Astrocyte (in vitro differentiated cells and primary cell): ENCODE measurements at places on chromosomes 12 and 14.

DNA sequence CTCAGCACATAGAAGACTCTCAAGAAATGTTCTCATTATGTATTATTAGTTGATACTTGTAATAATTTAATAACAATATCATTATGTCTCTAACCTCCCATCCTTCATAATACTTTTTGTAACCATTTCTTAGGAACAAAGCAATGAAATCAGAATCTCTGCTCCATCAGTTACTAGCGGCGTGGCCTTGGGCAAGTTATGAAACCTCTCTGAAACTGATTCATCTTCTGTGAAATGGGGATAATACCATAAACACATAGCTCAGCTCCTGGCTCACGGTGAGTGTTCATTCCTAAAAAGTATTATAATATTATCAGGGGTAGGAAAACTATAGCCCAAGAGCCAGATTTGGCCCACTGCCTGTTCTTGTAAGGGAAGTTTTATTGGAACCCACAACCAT, 11.4 kb upstream of the CMKLR1 start:
- DNase-seq = no peak

DNA sequence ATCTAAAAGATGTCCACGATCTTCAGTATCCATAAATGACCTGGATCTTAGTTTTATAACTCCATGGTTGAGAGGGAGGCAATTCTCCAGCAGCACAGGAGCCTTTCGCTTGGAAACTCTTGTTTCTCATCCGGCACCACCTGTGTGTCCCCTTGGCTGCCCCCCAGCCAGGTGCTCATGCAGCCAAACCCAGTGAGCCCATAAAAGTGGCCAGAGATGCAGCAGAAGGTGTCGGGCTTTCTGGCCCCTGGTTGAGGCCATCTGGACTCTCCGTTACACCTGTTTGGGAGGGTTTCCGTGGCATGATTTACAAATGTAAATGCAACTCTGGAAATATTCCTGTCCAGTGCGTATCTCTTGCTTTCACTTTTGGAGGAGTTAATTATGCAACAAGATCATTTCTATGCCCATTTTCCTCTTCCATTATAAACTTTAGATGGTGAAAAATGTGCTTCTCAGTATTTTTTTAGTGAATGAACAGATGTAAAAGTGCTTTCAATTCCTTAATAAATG, 291.1 kb downstream of the DIO2 start:
- DNase-seq = no peak

DNA sequence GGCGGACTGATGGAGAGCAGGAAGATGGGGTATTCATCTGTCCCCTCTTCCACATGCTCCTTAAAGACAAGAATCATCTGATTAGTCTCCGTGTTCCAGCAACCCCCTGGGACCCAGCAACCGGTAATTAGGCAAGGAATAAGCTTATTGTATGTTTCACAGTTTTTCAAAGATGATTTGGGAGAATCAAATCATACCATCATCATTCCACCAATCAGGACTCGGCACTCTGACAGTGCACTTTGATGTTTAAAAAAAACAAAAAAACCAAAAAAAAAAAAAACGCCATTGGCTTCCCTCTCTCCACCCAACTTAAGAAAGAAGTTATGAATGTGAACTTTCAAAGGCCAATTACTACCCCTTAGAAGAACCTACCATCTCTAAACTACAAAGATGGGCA, 1.3 kb upstream of the DYNC1H1 start:
- no peak for DNase-seq

DNA sequence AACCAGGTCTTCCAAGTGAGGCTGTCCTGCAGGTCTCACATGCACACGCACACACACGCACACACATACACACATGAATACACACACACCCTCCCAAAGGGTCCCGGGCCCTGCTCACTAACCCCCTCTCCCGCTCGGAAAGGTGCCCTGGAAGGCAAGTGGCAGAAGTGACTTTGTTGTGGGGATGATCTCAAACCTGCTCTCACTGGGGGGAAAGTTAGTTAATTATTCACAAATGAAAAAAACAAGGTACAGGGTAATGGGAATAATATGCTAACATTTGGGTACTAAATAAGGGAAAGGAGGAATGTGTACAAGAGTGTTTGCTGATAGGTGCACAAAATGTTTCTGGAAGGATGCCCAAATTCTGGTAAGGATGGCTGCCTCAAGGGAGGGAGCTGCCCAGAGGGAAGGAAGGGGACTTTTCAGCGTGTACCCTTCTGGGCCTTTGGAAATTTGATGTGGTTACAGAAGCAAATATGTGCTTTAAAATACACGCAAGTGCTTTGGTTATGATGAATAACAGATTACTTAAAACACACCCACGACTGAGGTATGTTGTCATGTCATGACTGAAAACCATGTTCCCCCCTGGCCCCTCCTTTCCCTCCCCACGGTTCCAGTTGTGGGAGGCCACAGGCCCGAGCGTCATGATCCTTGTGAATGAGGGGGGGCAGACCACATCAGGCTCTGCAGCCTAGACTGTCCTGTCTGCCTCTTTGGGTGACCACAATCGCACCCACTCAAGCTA, 43.3 kb upstream of the PLEKHG6 start:
- peak; percentile 71 for DNase-seq

DNA sequence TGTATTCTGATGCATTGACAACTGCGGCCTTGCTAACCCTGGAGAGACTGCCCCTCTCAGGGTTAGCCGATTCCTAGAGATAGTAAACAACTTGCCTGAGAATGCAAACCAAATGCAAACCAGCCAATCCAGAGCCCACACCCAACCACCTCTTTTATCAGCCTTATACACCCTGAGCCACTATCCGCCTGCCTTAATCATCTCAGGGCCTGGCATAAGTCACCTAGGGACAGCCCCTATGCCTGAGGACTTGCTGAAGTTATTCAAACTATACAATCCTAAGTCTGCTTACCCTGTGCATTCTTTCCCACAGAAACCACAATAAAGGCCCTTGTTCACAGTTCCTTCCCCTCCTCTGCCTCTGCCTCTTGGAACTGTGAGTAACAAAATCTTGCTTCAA, 177.2 kb downstream of the KCNA5 start:
- DNase-seq = peak; percentile 22

- DNase-seq = no peak
Observed at GRCh38 chr12:109777544-109777943, 55.7 kb downstream of the TRPV4 start.

- DNase-seq = no peak
Observed at GRCh38 chr12:67420506-67420905, 151.3 kb downstream of the CAND1 start.

DNA sequence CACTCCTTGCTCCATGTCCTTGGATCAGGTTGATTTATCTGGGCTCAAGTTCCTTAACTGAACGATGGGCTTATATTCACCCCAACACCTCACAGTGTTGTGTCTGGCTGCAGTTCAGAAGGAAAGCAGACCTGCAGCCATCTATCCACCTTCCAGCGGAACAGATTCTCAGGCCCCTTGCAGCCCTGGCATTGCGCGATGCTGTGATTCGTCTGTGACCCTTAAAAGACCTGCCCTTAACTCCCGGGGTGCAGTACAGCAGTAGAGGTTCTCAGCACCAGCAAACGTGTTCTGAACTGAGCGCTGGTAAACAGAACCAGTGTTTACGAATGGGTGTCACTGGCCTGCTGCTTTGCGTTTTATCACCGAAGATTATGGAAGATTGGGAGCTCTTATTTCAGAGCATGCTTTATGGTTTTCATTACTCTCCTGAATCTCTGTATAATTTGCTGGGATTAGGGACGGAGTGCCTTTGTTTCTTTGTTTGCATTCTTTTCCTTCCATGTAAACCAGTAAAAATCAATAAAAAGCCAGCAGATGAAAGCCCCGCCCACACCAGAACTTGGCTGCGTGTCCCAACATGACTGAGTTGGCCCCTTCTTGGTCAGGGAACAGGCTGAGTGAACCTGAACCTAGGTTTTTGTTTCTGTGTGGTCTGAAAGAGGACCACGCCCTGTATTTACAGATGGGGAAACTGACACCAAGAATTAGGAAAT, 286.7 kb upstream of the CRY1 start:
- DNase-seq = peak; percentile 26

GRCh38 chr12:54595471-54595870, 7.0 kb upstream of the PPP1R1A start:
- no peak for DNase-seq

DNA sequence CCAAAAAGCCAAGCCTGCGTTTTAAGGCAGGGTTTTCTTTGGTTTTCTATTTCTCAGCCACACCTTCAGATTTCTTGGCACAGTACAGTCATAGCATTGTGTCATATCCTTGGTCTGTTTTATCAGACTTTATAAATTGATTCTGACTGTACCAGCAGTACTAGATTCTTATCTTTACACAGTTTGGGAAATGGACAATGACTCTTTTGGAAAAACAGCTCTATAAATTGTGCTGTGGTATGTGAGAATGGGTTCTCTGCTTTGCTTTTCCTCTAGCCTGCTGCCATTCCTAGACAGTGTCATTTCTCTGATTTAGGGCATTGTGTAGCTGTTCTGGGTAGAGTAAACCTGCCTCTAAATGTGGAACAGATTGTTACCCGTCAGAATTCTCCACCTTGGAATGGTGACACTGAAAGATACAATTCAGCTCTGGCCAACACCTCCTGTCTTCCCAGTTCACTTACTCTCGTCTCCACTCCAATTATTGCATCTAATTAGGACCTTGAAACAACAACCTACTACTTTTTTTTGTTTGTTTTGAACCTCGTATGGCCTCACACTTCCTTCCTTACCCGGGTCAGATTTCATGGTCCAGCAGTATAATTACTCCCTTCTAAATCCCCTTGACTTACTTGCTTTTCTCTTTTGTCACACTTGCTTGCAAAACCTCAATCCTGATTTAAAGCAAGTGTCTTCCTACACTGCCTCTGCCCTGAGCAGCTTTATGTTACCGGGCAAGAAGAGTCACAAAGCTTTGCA, 226.3 kb downstream of the ERC1 start:
- DNase-seq = peak; percentile 91

- no peak for DNase-seq
Observed at GRCh38 chr12:94094700-94095099, 53.7 kb upstream of the PLXNC1 start.

- no peak for DNase-seq
Observed at GRCh38 chr12:40314927-40315326, 90.1 kb downstream of the LRRK2 start.

DNA sequence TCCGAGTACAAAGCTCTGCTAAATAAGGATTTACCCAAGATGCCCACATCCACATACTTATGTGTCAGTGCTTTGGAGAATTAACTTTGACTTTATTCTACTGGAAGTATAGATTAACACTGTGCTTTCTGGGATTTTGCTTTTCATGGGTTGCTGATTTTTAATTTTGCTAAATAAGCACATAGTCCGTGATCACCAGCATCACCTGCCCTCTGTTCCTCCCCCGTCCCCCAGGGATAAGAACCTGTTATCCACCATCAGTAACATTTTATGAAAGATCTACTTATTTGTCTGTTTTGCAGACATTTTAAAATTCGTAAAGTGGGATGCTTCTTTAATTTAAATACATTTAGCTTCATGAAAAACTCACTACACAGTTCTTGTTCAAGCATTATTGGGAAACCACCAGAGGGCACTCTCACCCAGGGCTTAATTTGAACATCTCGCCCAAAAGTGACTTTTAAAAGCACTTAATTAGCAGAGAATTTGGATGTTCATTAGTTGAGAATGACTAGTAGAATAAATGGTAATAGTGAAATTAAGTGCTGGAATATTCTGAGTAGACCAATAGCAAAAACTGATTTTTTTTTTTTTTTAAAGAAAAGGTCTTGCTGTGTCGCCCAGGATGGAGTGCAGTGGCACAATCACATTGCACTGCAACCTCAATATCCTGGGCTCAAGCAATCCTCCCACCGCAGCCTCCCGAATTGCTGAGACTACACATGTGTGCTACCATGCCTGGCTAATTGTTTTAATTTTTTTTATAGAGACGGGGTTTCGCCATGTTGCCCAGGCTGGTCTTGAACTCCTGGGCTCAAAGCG, 35.7 kb downstream of the MRPL42 start:
- DNase-seq = peak; percentile 9

DNA sequence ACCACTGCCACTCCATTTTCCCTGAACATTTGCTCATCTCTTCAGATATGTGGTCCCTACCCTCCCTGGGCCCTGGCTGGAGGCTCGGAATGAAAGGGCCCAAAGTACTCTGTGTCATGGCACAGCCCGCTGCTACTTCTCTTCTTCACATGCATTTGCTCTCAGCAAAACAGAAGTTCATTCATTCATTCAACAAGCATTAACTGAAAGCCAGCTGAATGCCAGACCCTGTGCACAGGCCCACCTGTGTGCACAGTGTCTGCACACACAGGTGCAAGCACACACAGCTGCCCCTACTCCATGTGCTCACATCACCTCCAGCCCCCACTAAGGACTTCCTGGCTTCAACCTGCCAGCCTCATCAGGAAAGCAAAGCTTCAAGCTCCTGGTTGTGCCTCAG, 7.8 kb downstream of the WNT1 start:
- DNase-seq = no peak

GRCh38 chr12:8692573-8692972, 5.2 kb upstream of the RIMKLB start:
- peak; percentile 63 for DNase-seq

DNA sequence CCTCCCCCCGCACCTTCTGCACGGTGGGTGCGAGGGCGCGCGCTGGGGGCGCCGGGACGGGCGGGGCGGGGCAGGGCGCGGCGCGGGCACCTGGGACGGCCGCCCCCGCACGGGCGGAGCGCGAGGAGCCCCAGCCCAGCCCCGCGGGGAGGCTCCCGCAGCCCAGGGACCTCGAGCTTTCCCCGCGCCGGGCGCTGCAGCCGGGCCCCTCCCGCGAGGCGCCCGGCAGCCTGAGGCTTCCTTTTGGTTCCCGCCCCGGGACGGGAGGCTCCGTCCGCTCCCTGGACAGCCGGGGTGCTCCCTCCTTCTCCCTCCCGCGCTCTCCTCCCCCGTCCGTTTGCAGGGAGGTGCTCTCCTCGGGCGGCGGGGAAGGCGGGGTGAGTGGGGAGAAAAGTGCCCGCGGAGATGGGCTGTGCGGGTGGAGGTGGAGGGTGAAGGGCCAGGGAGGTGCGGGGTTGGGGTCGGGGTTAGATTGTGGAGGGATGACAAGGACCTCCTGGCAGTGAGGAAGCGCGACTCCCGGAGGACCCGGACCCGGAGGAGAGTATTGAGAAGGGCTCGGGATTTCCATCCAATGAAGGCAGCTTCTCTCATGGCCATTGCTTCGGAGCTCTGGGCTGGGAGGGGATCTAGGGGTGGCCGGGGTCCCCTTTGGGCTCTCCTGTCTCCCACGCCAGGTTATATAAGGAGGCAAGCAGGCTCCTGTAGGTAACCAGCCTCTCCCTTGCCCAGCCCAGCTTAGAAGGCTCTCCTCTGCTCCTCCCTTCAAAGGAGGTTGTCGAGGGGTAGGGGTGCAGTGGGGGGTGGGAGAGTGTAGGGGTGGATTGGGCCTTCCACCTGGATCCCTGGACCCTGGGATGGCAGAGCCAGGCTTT, 645 bp downstream of the JDP2 start:
- DNase-seq = no peak

- peak; percentile 36 for DNase-seq
Observed at GRCh38 chr14:56268673-56269072, 150.5 kb downstream of the PELI2 start.

GRCh38 chr14:24988760-24989159, 61.2 kb downstream of the STXBP6 start:
- no peak for DNase-seq

GRCh38 chr12:85322715-85323114, 42.7 kb downstream of the ALX1 start:
- DNase-seq = peak; percentile 7

- DNase-seq = no peak
Observed at GRCh38 chr14:69629225-69630127, 18.1 kb downstream of the SUSD6 start.
